ENCODE measurements at places on chromosomes 1 and 21.

DNA sequence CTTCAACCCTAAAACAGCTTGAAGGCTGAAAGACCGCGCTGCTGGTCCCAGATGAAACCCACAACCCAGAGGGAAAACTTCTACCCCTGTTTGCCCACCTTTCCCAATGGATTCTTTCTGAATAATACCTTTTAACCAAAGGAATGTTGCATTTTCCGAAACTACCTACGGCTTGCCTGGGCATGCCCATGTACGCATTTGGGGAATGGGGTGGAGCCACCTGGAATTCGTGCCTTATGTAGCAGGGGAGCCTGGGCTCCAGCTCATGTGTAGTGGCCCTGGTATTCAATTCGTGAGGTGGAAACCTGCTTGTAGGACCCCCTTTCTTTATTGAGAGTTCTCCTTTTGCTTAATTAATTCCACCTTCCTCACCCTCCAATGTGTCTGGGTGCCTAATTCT, 256.6 kb upstream of the RGS18 start:
- DNase-seq, result no peak

- peak; percentile 55 for DNase-seq
Observed at GRCh38 chr21:31580866-31581276, 78.6 kb upstream of the SOD1 start.

- no peak for DNase-seq
Observed at GRCh38 chr21:26438976-26439375, 134.1 kb downstream of the CYYR1 start.

DNA sequence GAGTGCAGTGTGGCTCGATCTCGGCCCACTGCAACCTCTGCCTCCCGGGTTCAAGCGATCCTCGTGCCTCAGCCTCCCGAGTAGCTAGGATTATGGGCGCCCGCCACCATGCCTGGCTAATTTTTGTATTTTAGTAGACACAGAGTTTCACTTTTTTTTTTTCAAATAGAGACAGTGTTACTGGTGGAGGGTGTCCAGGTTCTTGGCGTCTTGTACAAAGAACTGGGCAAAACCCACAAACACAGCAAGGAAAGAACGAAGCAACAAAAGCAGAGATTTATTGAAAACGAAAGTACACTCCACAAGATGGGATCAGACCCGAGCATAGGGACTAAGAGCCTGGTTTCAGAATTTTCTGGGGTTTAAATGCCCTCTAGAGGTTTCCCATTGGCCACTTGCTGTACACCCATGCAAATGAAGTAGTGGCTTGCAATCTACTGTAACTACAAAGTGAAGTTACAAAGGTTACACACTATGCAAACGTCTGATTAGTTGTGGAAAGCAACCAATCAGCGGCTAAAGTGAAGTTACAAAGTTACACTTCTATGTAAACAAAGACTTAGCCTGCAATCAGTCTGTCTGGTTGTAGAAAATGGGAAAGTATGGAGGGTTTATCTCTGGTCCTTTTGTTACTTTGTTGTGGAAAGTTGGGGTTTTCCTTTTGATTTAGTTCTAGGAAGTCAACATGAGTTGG, 199.1 kb downstream of the DYRK1A start:
- DNase-seq, result no peak

DNA sequence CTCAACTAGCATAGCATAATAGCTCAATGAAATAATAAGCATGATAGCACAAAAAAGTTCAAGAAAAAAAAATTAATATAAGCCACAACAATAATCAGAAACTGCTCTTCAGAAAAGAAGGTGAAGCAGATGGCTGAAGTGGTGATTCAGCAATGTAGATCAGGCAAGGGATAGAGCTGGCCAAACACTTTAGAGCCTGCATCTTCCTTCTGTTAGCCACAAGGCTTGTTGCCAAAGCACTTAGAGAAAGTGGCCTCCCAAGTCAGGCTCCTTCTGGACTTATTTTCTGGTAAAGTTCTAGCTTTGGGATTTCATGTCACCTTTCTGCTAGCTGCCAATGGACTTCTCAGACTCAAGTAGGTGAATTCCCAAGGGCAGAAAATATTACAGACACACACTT, 60.3 kb upstream of the C1orf87 start:
- DNase-seq, result no peak

DNA sequence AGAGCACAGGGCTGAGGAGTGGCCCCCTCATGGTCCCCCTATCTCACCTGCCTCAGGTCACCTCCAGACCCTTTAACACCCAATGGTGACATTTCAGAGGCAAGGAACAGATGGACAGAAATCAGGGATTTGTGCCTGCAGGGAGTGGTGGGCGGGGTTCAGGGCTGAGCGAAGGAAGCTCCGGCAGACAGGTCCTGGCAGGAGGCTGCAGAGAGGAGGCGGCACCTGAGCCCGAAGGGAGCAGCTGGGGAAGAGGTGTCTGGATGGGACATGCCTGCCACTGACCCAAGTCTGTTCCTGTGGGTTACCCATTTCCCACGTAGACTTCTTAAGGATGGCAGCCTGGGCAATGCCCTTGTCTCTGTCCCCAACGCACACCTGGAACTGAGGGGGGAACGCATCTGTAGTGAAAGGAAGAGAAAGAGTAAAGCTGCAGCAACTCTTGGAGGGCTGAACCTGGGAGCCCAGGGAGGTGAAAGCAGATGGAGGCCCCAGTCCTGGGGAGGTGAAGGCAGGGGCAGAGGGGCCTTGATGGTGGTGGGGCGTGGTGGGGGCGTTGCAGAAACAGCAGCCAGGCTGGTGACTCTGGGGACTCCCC, 61.6 kb upstream of the ADARB1 start:
- DNase-seq, result no peak

DNA sequence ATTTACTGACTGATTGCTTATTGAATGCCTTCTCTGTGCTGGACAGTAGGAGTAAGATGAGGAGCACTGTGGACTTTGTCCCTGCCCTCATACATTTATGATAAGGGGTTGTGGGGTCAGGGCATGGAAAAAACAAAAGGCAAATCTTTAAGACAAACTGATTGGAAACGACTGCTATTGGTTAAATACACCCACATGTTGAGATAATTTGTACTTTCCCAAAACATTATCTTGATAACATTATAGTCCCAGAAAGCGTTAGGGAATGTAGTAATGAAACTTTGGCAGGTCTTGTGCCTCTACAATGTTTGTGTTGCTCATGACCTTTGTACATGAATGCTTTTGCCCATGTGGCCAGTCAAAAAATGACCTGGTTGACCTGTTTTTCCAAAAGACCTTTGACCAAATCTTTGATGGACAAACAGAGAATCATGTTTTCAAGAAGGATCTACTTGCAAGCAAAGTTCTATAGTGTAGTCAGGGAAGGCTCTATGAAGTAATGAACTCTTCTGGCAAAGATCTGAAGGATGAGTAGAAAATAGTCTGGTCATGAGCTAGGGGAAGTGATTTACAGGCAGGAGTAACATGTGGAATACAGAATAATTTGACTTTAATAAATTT, 50.9 kb downstream of the LEPR start:
- no peak for DNase-seq

GRCh38 chr1:159831412-159832141, 4.9 kb downstream of the SLAMF8 start:
- DNase-seq, result no peak
